Smooth muscle cell of trachea (primary cell): ENCODE measurements at places on chromosomes 5 and 9. TPM values are rescaled to one million over a fixed set of nuclear protein-coding genes. Genes with fewer than 3 reads are reported as not detected.

MEGF10 gene
- under 0.01 TPM in 1 of 2 replicates, not detected in the other for total RNA-seq

SPATA6L gene
- total RNA-seq, result 0.15 and 0.17 TPM in 2 replicates

RHOBTB3 gene
- 172 and 187 TPM in 2 replicates for total RNA-seq

PCDHAC2 gene
- total RNA-seq, result under 0.01 TPM in 1 of 2 replicates, not detected in the other

TEK gene
- 6.4 and 9.3 TPM in 2 replicates for total RNA-seq

SLC38A9 gene
- total RNA-seq, result 34.6 and 39.7 TPM in 2 replicates

CER1 gene
- total RNA-seq, result not detected in 2 replicates

FCHO2 gene
- 11.5 and 19.4 TPM in 2 replicates for total RNA-seq

WDR31 gene
- 2.3 and 4.0 TPM in 2 replicates for total RNA-seq

AIF1L gene
- total RNA-seq, result 3.1 and 6.8 TPM in 2 replicates

CD180 gene
- under 0.01 TPM in 1 of 2 replicates, not detected in the other for total RNA-seq

STXBP1 gene
- 41.8 and 49.9 TPM in 2 replicates for total RNA-seq

CPLANE1 gene
- 18.4 and 27.6 TPM in 2 replicates for total RNA-seq

CENPH gene
- 5.1 and 38.0 TPM in 2 replicates for total RNA-seq

POU5F2 gene
- 0.99 and 1.9 TPM in 2 replicates for total RNA-seq

IL4 gene
- total RNA-seq, result not detected in 2 replicates

KCNV2 gene
- not detected in 2 replicates for total RNA-seq

PAPPA gene
- total RNA-seq, result 8.7 and 62.7 TPM in 2 replicates

ABLIM3 gene
- 23.1 and 42.5 TPM in 2 replicates for total RNA-seq

EQTN gene
- not detected in 2 replicates for total RNA-seq

FOXD4 gene
- total RNA-seq, result 0.17 TPM in 1 of 2 replicates, not detected in the other

SNAPC3 gene
- total RNA-seq, result 45.7 and 46.4 TPM in 2 replicates

SPATA31D4 gene
- total RNA-seq, result not detected in 2 replicates

SH2D3C gene
- 0.29 TPM in 1 of 2 replicates, not detected in the other for total RNA-seq

SMC2 gene
- 6.9 and 30.7 TPM in 2 replicates for total RNA-seq

UHRF2 gene
- total RNA-seq, result 66.8 and 90.9 TPM in 2 replicates

SPATA31A6 gene
- total RNA-seq, result not detected in 2 replicates

SUSD3 gene
- total RNA-seq, result 0.73 and 1.3 TPM in 2 replicates

SLC31A2 gene
- total RNA-seq, result 8.4 and 12.2 TPM in 2 replicates

F2RL2 gene
- 27.6 and 42.3 TPM in 2 replicates for total RNA-seq

LPAR1 gene
- total RNA-seq, result 220 and 405 TPM in 2 replicates

CDH9 gene
- not detected in 2 replicates for total RNA-seq

COL5A1 gene
- 164 and 294 TPM in 2 replicates for total RNA-seq

OLFM1 gene
- total RNA-seq, result 4.1 and 4.9 TPM in 2 replicates

FAXDC2 gene
- total RNA-seq, result 11.2 and 14.9 TPM in 2 replicates

KIF4B gene
- total RNA-seq, result 0.15 and 0.17 TPM in 2 replicates

MYOT gene
- total RNA-seq, result not detected in 2 replicates

ADAMTS12 gene
- total RNA-seq, result 8.9 and 12.1 TPM in 2 replicates

SLC1A3 gene
- total RNA-seq, result 8.3 and 11.6 TPM in 2 replicates

CTSL gene
- total RNA-seq, result 1,109 and 1,131 TPM in 2 replicates

LCN9 gene
- total RNA-seq, result not detected in 2 replicates

PCDHGA3 gene
- 1.3 and 2.6 TPM in 2 replicates for total RNA-seq

PKD2L2 gene
- total RNA-seq, result not detected in 2 replicates

SLC34A3 gene
- under 0.01 TPM in 1 of 2 replicates, not detected in the other for total RNA-seq
